ENCODE measurements at places on chromosomes 2 and 18.

- DNase-seq = no peak
These were observed 2.1 kb downstream of the NEURL3 start for GRCh38 chr2:96502891-96503636.

GRCh38 chr2:75589391-75590105, 28.8 kb upstream of the EVA1A start:
- no peak for DNase-seq

DNA sequence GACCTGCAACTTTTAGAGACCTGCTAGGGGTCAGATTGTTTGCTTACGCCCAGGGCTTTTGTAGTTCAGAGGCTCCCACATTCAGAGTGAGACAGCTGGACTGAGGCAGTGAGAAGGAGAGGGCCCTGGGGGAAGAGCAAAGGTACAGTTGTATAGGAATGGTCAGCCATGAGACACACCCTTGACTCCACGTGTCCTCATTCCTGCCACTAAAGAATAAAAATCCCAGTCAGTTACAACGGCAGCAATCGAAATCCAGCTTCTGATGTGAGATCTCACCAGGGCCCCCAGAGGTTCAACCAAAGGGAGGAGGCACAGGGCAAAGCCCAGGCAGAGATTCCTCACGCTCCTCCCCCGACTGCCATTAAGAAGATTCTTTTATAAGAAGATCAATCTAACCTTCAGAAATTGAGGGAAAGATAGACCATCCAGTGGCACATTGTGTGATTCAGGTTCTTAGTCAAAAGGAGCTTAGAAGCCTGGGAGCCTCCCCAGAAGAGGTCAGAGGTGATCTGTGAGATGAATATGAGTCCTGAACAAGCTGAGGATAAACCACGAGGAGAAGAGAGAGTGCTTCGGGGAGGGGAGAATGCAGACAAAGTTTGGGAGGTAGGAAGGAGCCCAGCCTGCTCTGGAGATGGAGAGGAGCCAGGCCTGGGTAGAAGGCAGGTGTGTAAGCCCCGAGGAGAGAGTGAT, 317.0 kb downstream of the CYP26B1 start:
- DNase-seq = no peak

DNA sequence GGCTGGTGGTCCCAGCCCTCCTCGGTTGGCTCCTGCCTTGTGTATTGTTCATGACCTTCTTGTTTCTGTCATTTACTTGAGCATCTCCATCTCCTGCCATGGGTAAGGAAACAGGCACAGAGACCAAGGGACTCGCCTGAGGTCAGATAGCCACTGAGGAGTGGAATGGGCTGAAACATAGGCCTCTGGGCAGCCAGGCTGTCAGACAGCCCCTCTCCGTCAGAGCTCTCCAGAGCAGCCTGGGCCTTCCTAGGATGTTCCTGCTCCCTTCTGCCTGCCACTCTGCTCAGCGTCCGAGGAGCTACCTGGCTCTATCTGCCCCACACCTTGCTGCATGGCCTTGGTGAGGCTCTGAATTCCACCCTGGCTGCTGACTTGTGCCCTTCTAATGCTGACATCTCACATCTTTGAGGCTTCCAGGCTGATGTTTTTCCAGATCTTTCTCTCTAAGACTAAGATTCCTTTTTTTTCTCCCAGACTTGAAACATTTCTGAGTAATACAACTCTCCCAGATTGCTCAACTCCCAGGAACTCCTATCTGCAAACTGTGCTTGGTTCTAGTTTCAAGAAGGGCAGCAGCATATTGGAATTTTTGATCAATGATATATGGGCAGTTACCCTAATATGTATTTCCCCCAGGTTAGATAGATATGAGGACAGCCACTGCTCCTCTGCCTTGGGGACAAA, 67.7 kb downstream of the MCFD2 start:
- DNase-seq = no peak

- DNase-seq = no peak
These were observed 54.6 kb downstream of the CPO start for GRCh38 chr2:206993964-206994363.

GRCh38 chr2:173001664-173002604, 73.7 kb upstream of the MAP3K20 start:
- no peak for DNase-seq

- no peak for DNase-seq
These were observed 28.5 kb upstream of the DNAH7 start for GRCh38 chr2:196096982-196097745.

DNA sequence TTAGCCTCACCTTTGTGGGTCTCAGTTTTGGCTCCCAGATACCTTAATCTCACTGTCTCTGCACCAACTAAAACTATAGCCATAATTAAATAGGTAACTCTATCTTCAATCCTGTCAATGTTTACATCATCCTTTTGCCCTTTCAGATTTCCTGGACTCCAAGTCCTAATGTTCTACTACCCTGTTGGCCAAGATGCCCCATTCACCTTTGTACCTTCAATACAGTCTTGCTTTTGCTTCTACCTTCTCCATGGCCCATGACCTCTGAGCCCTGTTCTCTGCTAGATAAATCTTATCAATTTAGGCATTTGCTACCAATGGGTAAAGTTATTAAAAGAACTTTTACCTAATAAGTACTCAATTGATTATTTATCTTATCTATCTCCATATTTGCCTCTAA, 635.5 kb downstream of the ARHGAP15 start:
- DNase-seq = no peak

DNA sequence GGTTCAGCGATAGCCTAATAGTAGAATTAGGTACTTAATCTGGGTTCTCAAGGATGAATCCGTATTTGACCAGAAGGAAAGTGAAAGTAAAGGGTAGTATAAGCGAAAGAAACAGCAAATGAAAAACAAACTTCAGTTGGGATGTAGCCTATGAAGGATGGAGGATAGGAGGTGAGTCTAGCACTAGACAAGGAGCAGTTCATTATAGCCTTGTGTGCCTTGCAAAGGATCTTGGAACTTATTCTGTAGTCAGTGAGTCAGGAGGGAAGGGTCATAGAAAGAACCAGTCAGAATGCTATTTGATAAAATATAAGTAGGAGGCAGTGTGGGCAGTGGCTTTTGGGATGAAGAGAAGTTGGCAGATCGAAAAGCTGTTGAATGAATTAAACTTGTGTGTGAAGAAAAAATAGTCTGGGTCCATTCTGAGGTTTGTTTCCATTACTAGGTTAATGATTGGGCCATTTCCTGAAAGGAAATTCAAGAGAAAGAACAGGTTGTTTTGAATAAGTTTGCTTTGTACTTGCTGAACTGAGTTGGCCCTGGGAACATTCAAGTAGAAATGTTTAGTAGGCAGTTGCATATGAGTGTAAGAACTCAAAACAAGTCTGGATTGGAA, 48.5 kb downstream of the ANKRD12 start:
- peak; percentile 25 for DNase-seq

DNA sequence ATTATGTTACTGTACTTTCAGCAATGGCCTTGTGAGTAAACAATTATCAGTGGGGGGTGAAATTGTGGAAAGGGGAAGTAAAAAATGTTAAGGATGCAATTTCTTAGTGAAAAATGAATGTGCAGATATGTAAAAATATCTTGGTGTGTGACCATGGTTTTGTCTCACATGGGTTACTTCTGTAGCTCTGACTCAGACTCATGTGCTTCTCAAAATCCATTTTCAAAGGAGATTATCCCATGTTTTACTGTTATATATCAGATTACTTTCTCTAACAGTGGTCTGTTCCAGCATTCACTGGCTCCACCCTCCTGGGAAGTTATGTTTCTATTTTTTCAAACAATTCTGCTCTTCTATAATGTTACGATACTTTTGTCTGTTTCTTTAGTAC, 298.2 kb upstream of the COL3A1 start:
- DNase-seq = no peak

DNA sequence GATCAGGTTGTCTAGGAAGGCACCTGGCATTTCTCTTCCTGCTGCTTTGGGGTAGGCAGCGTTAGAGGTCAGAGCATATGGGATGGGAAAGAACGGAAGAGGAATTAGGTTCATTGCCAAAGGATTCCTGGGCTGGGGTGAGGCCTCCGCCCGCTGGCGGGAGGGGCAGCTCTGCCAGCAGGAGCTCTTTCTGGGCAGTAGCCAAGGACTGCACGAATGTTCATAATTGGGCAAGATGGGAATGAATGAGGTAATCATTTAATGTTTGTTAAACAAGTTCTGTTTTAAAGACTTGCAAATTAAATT, 253.9 kb downstream of the AGAP1 start:
- DNase-seq = no peak

DNA sequence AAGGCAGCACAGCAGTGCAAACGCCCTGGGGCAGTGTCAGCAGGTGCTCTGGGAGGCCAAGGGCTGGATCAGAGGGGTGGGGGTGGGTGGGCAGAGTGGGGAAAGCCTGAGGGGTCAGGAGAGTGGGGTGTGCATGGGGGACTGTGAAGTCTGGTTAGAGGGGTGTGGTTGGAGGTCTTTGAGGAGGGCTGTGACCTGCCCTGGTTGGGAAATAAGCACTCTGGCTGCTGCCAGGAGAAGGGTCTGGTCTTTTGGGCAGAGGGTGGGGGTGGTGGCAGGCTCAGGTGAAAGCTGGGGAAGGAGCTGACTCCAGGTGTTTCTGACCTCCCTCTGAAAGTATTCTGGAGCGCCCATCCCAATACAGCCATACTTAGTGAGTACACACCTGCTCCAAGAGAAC, 4.2 kb downstream of the ALPI start:
- no peak for DNase-seq

DNA sequence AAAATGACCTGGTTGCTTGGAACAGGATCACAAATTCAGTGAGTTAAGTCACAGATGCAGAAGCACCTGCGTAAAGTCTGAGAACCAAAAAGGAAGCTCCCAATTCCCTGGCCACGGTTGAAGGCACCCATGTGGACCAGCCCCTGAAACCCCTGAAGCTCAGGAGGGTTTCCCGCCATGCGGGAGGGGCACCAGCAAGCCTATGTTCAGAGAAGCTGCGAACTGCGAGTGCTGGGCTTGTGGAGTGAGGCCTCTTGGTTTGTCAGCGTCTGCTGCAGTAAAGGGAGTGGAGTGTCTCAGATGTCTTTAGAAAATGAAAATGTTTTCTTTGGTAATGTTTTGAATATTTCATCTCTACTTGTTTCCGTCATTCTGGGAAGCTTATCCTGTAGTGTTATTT, 16.1 kb upstream of the ACKR3 start:
- DNase-seq = no peak

DNA sequence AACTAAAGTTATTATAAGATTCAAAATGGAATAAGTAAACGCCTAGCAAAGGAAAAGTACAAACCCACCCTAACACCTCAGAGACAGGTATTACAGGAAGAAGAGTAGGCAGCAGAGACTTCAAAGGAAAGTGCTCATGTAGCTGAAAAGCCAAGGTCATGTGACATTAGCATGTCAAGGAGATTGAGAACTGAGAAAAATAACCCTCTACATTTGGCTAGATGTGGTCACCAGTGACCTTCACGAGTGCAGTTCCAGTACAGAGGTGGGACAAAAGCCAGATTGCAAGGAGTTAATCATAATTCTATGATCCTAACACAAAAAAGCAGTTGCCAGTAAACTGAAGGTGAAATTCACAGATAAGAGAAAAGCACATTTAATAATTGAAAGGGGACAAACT, 252.7 kb downstream of the ZEB2 start:
- DNase-seq = peak; percentile 40

GRCh38 chr18:76486038-76486437, 9.0 kb downstream of the ZNF516 start:
- DNase-seq = no peak

DNA sequence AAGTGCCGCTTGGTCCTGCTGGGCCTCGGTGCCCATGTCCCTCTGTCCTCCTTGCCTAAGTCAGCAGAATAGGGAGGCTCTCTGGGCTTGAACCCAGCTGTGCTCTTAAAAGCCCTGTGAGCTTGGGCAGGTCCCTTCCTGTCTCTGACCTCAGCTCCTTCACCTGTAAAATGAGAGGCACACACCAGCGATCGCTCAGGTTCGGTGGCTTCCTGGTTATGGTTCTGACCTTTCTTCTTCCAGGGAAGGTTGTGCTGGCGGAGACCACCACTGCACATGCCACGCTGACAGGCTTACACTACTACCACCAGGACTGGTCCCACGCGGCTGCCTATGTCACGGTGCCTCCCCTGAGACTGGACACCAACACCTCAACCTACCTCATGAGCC, 36.1 kb upstream of the MAPRE3 start:
- no peak for DNase-seq

GRCh38 chr2:133755480-133756300, 187.4 kb upstream of the NCKAP5 start:
- no peak for DNase-seq

DNA sequence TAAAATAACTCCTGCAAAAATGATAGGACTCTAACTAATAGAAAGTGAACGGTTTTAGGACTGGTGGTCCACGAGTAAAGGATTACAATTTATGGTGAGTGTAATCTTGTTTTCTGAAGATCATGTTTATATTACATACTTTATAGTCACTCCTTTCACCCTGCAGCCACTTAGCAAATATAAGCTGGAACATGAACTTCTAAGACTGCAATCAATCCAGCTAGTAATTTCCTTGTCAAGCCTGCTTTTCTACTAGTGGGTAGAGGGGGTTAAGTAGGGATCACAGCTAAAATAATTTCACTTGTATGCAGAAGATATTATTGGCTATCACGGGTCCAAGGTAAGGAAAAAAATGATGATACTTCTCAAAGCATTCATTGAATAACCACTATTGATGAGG, 125.5 kb upstream of the NETO1 start:
- no peak for DNase-seq

GRCh38 chr2:145350011-145350410, 830.1 kb upstream of the ZEB2 start:
- no peak for DNase-seq

DNA sequence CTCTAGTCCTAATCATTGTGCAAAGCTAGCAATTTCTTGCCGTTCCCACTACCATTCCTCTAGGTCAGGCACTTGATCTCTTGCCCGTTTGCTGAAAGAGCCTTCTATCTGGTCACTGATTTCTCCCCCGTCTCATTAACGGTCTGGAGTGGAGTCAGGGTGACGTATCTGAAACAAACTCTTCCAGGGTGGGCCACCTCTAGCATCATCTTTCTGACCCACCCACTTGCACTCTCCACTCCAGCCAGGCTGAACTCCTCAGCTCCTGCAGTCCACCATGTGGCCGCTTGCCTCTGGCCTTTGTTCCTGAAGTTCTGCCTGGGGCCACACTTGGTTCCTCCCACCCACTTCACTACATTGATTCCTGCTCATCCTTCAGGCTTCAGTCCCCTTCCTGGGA, 13.3 kb downstream of the BCL2 start:
- DNase-seq = no peak

- no peak for DNase-seq
These were observed 231.1 kb upstream of the HS6ST1 start for GRCh38 chr2:128549646-128550260.

- no peak for DNase-seq
These were observed 321.9 kb upstream of the RAB12 start for GRCh38 chr18:8287196-8287885.
